ENCODE measurements at places on chromosomes 1 and 21.
A peak's percentile ranks its signal among the peaks of the same experiment; 100 is the strongest.

DNA sequence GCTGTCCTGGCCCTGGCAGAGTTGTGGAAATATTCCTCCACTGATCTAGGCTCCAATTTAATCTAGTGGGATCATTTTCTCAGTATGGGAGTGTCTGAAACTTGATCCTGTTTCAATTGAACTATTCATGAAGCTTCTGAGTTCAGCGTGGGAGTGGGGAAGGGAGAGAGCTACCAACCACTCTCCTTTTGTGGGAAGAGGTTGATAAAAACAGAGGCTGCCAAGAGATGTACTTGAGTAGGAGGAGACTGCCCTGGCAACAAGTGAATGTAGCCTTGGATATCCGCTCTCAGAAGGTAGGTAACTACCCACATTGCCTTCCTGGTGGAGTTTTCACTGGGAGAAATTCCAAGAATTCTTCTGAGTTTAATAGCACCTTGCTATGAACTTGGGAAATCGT lies at the start of gene CTXND2:
Gene CTXND2 (plus strand): TSS at position 119 of the 400 bp plus-strand sequence. CDS start 25,179 bp downstream, outside the sequence.
- DNase-seq, result no peak

GRCh38 chr21:18810136-18810535 lies 406.6 kb upstream of the TMPRSS15 start:
- DNase-seq, result no peak

DNA sequence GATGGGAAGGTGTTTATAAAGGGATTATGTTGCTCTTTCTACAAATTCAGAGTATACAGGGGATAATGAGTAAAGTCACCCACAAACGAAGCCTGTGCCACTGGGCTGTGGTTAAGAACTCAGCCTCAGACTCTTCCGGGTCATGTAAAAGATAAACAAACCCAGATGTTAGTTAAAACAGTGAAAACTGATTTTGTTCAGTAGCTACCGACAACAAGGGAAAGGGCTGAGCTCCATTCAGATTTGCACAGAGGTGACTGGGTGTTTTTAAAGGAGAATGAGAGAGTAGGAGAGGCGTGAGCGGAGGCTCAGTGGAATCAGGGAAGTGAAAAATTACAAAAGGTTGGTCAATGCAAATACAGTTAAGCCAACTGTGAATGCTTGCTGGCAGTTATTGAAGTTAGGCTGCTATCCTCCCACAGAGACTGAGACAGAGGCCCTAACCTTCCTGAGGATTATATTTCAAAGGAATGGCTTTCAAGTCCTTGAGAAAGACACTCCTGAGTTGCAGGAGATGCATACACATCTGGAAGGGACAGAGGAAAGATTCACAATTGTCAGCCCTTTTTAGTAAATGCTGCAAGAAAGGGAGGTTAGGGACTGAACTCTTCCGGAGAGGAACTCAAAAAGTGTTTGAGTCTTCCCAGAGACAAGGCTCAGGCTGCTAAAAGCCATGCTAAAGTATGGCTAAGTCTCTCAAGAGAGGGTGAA lies 29.9 kb upstream of the SAMD13 start:
- no peak for DNase-seq

DNA sequence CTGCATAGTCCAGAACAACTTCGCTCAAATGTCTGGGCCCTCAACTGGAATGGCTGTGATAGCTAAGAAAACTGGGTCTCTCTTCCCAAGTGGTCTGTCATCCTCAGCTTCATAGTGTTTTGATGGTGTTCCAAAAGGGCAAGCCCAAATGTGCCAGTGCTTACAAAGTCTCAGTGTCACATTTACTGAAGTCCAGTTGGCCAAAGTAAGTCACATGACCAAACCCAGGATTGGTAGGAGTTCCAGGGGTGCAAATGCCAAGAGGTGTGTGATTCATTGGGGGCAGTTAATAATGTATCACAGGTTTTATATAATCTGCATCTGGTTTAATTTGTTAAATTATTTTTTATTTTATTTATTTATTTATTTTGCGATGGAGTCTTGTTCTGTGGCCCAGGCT lies 24.9 kb downstream of the SMG7 start:
- DNase-seq, result no peak

GRCh38 chr1:177748080-177748801 lies 221.6 kb downstream of the SEC16B start:
- DNase-seq, result no peak

- DNase-seq, result peak; percentile 7
Observed at GRCh38 chr1:37323486-37324377, 150.6 kb upstream of the ZC3H12A start.

GRCh38 chr1:232368821-232369321 lies 261.1 kb downstream of the SIPA1L2 start:
- no peak for DNase-seq

DNA sequence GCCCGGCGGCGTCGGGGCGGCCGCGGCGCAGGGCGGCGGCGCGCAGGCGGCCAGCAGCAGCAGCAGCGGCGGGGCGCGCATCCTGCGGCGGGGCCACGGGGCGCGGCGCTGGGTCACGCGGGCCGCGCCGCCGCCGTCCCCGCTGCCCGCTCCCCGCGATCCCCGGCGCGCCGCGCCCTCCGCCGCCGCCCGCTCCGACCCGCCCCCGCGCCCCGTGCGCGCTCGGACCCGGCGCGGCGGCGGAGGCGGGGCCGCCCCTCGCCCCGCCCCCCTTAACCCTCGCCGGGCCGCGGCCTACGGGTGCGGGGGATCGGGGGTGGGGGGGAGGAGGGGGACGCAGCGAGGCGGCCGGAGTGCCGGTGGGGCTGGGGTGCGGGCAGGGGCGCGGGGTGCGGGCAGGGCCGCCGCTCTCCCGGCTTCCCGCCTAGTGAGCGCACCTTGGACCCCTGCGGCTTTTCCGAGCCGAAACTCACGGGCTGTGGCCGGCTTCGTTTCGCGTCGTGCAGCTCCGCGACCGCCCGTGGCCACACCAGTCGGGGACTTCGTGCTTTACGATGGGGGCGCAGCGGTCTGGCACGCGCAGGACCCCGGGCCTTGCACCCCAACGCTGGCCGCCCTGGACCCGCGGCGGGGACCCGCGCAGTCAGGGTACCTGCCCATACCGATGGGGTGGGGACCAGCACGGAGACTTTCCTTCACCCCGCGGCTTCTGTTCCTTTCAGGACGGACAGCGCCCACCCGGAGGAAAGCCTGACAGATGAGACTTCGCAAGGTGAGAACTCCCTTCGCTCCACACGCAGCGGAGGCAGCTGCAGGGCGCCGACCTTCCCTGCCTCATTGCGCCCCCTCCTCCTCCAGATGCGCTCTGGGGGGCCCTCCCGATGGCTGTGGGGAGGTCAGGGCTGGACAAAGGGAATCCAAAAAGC lies at the start of gene FNDC10:
Gene FNDC10 (minus strand): TSS at position 201 of the 926 bp plus-strand sequence. CDS start 120 bp downstream, at position 81.
- no peak for DNase-seq

- no peak for DNase-seq
Observed at GRCh38 chr1:79895573-79895972, 889.0 kb upstream of the ADGRL4 start.

- DNase-seq, result no peak
Observed at GRCh38 chr1:112769611-112770010, 54.5 kb upstream of the PPM1J start.

GRCh38 chr1:223143537-223144248 lies 645 bp upstream of the TLR5 start:
- DNase-seq, result no peak

- peak; percentile 46 for DNase-seq
Observed at GRCh38 chr1:67590329-67590728, 94.7 kb upstream of the GADD45A start.

DNA sequence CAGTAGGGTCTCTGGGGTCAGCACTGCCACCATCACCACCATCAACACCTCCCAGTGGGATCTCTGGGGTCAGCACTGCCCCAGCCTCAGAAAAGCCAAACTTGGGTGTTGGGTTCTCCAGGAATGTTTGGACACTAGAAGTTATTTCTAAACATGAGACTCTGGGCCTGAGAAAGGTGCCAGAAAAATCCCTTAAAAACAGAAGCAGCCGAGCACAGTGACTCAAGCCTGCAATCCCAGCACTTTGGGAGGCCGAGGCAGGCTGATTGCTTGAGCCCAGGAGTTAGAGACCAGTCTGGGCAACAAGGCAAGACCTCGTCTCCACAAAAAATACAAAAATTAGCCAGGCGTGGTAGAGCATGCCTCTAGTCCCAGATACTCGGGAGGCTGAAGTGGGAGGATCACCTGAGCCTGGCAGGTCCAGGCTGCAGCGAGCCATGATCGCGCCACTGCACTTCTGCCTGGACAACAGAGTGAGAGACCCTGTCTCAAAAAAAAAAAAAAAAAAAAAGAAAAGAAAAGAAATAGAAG lies 470 bp downstream of the PTAFR start:
- DNase-seq, result no peak

- no peak for DNase-seq
Observed at GRCh38 chr21:45418301-45419071, 13.5 kb downstream of the COL18A1 start.

- peak; percentile 35 for DNase-seq
Observed at GRCh38 chr1:91513160-91513559, 12.5 kb downstream of the CDC7 start.

- DNase-seq, result no peak
Observed at GRCh38 chr1:40772146-40772955, 11.2 kb upstream of the KCNQ4 start.

- no peak for DNase-seq
Observed at GRCh38 chr1:99657213-99658030, 11.5 kb downstream of the PALMD start.

DNA sequence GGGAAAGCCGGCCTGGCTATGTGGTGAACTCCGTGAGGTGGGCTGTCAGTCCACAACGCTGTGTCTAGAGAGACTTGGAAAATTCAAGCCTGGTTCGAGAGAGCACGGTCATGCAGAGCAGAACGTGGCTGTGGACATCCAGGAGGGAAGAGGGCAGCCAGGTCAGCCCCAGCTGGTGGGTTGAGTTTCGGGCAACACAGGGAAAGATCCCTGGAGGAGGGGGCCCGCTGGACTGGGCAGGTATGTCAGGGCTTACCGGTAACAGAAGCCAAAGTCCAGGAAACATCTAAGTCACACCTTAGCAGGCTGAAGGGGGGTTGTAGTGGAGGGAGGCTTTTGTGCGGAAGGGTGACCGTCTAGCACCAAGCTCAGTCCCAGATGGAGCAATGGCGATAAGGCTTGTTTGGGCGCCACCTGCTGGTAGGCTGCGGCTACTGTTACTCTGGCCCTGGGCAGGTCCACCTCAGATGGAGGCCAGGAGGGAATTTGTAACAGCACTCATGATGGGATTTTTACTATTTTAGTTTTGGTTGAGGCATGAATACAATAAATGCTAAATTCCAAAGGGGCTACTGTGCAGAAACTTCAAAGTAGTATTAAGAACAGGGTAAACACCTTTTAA lies 143.3 kb upstream of the ZNF644 start:
- peak; percentile 61 for DNase-seq

GRCh38 chr21:38741950-38742256 lies 63.8 kb upstream of the ETS2 start:
- DNase-seq, result no peak

DNA sequence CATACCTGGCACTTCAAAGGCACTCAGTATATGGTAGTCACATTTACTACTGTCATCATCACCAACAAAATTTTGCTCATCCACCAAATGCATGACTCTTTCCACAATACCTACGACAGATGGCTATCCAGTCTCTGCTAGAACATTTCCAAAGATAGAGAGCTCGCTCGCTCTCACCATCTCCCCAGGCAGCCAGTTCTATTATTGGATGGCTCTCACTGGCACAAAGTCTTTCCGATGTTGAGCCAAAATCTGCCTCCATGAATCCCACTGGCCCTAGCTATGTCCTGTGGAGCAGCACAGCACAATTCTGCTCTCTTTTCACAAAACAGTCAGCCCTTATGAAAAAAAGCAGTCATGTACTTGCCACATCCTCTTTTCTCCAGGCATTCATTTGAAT lies 102.1 kb downstream of the DAB1 start:
- no peak for DNase-seq

GRCh38 chr1:154178013-154178412 lies 13.9 kb downstream of the TPM3 start:
- DNase-seq, result no peak

DNA sequence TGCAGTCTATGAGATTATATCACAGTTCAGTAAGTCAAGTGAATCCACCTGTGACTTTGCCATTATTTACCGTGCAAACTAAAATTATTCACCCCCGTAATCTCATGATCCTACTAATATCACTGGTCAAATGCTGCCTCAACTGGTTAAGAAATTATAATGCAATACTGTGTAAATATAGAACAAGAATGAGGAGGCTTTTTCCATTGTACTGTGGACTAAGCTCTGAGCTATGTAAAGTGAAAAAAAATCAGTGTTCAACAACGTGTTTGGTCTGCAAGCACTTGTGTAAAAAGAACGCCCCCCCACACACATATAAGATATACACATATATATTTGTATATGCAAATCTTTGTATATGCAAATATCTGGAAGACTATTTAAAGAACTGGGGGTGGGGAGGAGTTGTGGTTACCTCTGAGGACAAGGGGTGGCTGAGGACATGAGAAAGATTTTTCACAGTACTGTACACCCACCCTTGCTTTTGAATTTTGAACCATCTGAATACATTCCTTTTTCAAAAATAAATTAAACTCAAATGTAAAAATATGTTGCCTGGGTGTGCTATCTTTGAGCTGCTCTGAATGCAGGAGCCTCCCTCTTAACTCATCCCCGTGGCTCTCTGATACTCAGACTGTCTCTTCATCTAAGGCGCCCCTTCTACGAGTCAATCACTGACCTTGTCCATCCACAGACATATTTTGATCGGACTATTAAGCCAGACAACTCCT lies 57.0 kb downstream of the PTP4A2 start:
- no peak for DNase-seq

- DNase-seq, result no peak
Observed at GRCh38 chr1:202571719-202572339, 138.4 kb downstream of the SYT2 start.

DNA sequence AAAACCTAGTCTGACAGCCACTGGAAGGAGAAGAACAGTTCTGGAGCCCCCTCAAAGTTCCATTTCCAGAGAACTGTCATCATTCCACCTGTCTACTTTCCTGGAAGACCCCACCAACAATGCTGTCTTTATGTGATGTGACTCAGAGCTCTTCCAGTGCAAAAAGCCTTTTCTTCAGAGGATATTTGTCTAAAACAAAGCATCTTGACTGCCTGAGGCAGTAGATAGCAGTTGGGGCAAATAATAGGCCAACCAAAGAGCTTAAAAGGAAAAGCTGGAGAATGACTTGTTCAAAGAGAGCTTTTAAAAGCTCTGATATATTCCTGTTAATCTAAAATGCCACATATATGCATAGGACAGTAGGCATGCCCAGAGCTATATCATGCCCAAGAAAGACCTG lies 62.6 kb downstream of the MIS18A start:
- no peak for DNase-seq

- no peak for DNase-seq
Observed at GRCh38 chr1:210456731-210457255, 128.1 kb downstream of the HHAT start.

DNA sequence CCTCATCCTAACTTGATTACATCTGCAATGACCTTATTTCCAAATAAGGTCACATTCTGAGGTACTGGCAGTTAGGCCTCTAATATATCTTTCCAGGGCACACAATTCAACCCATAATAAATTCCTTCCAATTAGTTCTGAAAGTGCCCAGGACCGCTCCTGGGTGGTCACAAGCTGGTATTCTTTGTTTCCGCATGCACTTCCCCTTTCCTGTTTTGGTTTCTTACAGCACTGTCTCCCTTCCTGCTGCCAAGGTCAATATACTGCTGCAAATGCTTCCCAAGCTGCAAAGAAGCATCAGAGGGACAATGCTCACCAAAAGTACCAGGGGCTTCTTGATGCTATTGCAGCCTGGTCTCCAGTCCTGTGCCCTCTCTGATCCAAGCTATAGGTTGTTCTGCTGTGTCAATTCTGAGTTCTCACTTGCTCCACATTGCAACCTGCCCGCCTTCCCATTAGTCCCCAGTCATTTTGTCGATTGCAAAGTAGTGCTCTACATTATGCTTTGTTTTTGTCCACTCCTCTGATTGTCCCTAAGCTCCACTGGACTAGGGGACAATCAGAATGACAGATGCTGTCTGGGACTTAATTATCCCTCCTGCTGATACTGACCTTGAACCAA lies 13.9 kb upstream of the XPR1 start:
- no peak for DNase-seq

Measured in fibroblast of skin of scalp (primary cell).